Forelimb muscle (tissue), 1 donor: ENCODE measurements at places on chromosomes 5 and 9. TPM values are rescaled to one million over a fixed set of nuclear protein-coding genes. Genes with fewer than 3 reads are reported as not detected.

GRCh38 chr9:111039231-111039906, 1.1 kb upstream of the LPAR1 start:
- no peak for DNase-seq

DNA sequence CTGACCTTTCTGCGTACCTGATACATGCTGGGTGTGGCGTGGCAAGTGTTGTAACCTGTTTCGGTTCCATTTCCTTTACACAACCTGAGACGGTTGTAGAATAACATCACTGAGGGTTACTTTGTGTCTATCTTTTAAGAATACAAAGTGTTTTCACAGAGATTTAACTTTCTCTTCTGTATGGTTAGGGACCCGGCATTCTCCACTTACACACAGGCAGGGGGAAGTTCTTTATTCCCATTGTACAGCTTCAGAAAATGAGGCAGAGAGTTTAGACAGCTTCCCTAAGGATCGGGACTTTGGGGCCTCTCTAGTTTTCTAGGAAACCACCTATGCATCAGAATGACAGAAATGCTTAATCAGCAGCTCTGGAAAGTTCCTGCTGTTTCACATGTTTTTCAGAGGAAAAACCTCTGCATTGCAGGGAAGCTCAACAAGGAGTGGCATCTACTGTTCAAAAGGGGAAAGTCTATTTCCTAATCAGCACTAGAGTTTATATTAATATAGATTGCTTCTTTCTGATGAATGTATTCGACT, 41.3 kb downstream of the CAST start:
- DNase-seq = no peak

DNA sequence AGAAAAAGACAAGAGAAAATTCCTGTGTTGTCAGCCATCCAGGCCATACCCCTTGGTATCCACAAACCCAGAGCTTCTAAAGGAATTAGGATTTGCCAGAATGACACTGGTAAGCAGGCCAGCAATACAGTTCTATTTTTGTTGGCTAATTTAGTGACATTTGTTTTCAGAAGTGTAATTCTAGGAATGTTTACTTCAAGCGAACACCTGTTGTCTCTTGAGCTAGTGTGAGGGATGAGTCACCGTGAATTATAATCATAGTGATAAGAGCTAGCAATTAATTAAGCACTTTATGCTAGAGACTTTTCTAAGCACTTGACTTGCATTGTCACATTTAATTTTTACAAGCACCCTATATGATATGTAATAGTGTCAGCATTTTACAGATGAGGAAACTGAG, 99.2 kb downstream of the PRKACG start:
- no peak for DNase-seq

- no peak for DNase-seq
Measured at GRCh38 chr5:139822553-139823425, 27.2 kb downstream of the PSD2 start.

DNA sequence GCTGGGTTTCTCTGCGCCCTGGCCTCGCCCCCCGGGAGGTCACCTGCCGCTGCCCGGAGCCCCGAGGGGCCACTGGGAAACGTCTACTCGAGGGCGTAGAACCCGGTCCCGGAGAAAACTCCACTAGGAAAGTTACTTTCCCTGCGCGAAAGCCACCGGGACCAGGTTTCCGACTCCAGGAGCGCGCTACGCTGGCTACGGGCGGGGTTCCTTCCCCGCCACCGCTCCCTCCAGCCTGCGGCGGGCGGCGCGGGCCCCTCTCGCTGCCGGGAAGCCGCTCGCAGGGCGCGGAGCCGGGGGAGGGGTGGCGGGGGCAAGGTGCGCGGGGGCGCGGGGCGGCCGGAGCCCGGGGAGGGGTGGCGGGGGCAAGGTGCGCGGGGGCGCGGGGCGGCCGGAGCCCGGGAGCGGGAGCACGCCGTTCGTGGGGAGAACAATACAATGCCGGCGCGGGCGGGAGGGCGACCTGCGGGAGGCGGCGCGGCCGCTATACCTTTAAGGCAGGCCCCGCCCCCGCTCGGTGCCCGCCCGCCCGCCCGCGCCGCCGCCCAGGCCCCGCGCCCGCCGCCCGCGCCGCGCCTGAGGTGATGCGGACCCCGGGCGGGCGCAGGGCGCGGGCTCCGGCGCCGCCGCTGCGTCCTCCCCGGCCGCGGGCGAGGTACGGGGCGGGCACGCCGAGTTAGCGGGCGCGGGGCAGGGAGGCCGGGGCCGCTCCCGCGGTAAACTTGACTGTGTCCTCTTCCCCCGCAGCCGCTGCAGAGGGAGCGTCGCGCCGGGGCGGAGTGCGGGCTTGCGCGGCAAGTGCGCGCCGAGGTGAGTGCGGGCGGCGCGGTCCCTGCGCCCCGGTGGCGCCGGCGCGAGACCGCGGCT, 278.1 kb downstream of the AOPEP start:
- DNase-seq = no peak

GRCh38 chr9:21993007-21993406, 1.2 kb downstream of the CDKN2A start:
- no peak for DNase-seq

- no peak for DNase-seq
Measured at GRCh38 chr5:78064941-78065472, 229.5 kb downstream of the AP3B1 start.

DNA sequence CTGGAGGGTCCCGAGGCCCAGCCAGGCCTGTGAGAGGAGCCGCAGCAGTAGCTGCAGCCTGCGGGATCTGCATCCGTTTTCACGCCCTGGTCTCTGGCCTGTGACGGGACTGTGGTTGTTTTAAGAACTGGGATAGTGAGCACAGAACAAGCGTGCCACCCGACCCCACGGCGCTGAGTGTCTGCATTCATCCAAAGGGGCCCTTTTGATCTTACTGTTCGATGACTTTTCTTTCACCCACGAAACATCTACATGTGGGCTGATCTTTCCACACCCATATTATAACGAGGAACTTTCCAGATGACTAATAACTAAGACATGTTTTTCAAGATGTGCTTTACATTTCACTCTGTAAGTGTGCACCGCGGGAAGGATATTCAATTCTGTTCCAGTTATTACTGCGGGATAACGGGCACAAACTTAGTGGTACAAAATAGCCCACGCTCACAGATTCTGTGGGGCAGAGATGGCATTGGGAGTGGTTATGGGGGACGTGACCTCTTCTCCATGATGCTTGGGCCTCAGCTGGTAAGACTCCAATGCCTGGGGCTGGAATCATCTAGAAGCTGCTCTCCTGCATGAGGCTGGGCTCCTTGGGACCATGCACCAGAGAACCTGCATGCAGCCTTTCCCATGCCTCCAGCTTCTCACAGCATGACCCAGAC, 165.0 kb downstream of the SYK start:
- no peak for DNase-seq

- no peak for DNase-seq
Measured at GRCh38 chr5:55917402-55918086, 66.4 kb downstream of the IL31RA start.

DNA sequence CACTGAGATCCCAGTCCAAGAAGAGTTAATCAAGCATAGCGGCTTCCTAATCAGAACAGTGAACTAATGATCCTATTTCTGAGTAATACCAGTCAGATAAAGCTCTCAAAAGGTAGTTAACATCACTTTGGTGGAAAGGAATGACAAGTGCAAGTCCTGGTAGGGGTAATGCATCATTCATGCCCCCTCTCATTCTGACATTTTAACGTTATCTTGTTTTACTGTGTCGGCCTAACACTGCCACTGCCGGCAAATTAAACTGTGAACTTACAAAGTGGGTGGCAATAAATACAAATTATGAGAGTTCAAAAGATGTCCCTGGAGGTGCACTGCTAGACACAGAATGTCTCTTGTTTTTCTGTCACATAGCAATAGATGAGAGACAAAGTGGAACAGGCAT, 131.6 kb downstream of the EBF1 start:
- no peak for DNase-seq

ENTREP1 gene
- polyA plus RNA-seq = 41.9 TPM

CBY3 gene
- polyA plus RNA-seq = 0.37 TPM

SLC25A2 gene
- 0.10 TPM for polyA plus RNA-seq

ISCA1 gene
- polyA plus RNA-seq = 26.4 TPM

PCDHGB3 gene
- 1.6 TPM for polyA plus RNA-seq
